NK-92 treated with Interleukin-12 subunit alpha and Interleukin-12 subunit beta, amount 100 ng/mL, for 24 hours (cell line): ENCODE measurements at places on chromosomes 16 and 17.
A peak's percentile ranks its signal among the peaks of the same experiment; 100 is the strongest.

- DNase-seq, result no peak
Observed at GRCh38 chr17:78826836-78827509, 13.6 kb downstream of the USP36 start.

DNA sequence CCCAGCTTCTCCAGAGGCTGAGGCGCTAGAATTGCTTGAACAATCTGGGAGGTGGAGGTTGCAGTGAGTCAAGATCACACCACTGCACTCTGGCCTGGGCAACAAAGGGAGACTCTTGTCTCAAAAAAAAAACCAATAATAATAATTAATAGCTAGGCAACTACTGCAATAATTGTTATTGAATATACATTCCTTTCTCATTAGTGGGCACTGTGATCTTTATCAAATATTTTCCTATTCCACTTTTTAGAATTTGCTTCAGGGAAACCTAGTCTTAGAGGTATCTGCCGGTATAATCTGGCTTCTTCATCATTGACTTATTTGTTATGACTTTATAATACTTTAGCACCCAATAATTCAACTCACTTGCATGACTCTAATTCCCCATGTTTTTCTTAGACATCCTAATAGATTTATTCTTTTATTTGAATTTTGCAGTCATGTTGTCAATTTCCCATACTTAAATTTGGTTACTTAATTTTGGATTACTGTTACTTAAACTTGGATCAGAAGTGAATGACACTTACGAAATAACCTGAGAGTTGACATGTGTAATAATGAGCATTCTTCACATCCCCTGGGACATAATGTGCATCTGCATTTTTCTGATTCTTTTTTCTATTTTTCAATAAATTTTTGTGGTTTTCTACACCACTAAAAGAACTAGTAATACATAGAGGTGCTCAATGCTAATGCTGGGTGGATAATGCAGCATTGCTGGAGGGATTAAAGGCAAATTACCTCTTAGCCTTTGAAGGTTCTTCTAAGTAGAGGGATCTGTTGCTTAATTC, 25.0 kb upstream of the KCNJ16 start:
- no peak for DNase-seq

DNA sequence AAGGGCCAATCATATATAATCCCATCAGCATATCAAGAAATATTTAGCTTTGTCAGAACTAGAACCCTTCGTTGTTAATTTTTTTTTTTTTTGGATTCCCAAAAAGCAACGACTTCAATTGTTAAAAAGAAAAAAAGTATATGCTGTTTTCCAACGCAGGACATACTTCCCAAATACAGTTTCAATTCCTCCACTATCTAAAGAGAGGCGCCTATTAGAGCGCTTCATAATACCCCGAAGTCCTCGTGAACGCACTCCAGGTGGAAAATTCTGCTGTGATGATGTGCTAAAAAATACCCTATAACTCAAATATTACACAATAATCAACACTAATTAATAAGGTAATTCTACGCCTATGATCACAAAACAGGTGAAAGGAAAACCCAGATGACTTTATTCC, 20.8 kb downstream of the GNA13 start:
- DNase-seq, result no peak

GRCh38 chr16:2691491-2692248, 9.3 kb downstream of the KCTD5 start:
- DNase-seq, result no peak

- no peak for DNase-seq
Observed at GRCh38 chr17:45143767-45144198, 4.5 kb upstream of the HEXIM1 start.

GRCh38 chr17:60524463-60525327, 1.3 kb downstream of the APPBP2 start:
- no peak for DNase-seq

DNA sequence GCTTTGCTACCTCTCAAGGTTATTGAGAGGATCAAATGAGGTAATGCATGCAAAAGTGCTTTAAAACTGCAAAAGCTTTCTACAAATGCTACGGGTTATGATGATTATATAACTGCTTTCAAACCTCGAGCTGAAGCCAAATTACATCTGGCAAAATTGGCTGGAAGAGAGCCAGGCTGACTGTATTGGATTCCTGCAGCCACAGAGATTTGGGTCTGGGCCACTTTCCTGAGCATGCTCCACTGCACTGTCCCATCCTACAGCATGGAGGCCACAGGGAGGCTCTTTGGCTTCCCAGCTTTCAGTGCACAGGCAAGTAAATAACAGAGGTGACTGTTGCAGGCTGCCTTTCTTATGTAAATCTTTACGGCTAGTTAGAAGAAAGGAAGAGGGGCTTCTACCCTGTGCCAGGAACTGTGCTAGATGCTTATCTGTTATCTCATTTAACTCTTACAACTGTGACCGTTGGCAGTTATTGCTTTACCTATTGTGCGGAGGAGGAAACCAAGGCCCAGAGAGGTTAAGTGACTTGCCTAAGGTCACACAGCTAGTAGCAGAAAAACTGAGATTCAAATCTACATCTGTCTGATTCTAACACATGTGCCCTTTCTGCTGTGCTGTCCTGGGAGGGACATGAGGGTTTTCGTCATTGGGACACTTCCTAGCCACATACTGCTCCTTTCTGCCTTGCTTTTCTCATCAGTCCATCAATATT, 121.8 kb downstream of the SPACA3 start:
- no peak for DNase-seq

DNA sequence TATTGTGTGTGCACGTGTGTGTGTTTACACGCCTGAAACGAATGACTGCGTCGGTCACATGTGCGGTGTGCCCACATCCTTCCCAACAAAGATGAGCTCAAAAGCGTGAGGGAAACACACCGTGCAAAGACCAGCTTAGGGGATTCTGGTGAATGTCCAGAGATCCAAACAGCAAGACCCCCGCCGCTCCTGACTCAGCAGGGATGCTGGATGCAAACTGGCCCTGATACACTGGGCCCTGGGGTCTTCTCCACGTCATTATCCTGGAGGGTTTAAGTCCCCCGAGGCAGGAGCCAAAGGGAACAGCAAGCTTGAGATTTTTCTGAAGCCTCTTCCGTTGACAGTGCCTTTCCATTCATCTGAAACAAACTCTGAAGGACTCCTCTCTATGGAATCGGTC, 59.2 kb downstream of the TBC1D16 start:
- no peak for DNase-seq

DNA sequence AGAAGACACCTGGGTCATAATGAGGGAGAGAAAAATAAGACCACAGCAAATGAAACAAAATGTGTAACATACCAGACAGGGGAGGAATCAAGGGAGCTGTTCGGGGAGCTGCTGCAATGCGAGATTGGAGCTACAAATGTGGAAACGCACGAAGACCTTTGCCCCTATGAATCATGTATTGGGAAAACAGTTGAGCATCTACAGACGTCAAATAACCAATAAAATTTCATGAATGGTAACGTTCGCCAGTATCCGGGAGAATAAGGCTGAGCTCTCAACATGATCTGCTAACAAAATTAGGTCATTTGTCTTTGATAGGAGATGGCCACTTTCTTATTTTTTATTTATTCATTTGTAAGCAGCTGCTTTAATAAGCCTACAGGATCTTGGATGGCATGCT, 486.2 kb upstream of the RBFOX1 start:
- no peak for DNase-seq

DNA sequence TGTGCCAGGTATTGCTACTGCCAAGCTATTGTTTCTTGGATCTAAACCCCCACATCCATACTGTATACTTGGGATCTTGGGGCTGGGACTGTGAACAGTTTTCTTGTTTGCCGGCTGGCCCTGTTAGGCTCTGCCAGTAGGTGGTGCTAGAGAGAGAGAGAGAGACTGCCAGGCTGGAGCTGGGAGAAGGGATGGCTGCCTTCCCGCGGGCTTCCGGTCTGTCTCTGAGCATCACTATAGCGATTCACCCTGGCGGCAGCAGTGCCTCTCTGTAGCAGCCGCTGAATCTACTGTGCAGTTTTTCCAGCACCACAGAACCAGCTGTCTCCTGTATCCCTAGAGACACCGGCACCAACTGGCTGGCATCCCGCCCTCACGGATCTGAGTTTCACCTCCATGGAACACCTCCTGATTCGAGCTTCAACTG, 201.2 kb downstream of the UTP18 start:
- peak; percentile 23 for DNase-seq

DNA sequence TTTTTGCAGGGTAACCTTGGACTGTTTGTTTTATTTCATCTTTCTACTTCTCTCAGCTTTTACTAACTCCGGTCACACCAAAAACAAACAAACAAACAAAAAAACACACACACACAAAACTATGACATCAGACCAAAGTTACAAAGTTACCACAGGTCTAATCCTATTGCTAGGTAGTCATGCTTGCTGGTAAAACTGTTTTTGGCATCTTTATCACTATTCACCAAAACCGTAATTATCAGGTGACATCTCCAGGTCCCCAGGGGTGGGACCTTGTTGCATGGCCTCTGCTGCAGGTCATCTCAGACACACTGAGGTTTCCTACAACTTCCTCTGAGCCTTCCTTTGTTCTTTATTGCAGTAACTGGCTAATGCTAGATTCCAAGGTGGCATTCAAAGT, 162.3 kb downstream of the ABCA8 start:
- DNase-seq, result no peak

GRCh38 chr16:83974475-83974874, 6.4 kb downstream of the NECAB2 start:
- DNase-seq, result no peak

DNA sequence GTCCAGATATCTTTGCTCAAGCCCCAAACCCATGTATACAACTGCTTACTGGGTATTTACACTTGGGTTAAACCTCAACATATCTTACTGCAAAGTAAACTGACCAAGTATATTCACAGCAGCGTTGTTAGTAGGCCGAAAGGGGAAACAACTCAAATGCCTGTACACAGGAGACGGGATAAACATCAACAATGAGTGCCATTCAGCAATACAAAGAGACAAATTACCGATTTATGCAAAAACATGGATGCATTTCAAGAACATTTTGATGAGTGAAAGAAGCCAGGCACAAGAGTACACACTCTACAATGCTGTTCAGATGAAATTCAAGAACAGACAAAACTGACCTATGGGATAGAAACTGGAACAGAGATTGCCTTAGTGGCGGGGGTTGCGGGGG, 136.3 kb upstream of the CACNG3 start:
- no peak for DNase-seq

- no peak for DNase-seq
Observed at GRCh38 chr17:1521086-1521640, 4.8 kb upstream of the INPP5K start.

DNA sequence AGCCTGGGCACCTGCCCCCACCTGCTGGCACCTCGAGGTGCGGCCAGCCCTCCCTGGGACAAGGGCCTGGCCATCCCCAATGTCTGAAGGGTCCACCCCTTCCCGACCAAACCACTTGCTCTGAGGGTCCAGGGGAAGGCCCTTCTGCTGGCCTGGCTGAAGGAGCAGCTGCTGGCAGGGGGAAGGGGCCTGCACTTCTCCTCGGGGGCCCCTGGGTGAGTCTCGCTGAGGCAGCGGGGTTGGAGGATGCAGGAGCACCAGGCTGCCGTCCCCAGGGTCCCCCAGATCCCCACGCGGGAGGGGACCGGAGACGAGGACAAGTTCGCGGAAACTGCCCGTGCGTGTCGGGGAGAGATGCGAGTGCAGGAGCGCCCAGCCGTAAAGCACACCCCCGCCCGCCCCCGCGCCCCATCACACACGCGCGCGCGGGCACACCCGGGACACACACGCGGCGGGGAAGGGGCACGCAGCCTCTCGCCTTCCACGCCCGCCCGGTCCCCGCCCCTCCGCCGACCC, 725 bp upstream of the CACNA1H start:
- DNase-seq, result no peak

DNA sequence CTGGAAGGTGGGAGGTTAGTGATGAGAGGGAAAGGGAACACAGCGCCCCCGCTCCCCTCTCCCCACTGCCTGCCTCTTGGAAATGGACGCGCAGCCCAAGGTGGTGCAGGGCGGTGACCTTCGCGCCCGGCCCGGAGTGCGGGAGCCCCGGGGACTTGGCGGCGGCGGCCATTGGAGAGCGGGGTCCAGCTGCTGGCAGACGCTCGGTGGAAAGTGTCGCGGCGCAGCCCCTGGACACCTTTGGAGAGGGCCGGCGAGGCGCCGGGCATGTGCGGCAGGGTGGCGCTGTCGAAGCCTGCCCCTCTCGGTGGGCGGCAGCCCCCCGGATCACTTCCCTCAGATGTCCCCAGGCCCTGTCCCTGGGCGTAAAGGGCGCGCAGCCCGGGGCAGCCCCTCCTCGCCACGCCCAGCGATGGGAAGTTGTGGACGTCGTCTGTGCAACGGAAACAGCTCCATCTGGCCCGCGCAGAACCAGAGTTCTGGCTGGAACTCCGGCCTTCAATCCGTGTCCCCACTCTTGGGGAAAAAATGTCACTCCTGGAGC, 16.7 kb downstream of the SALL1 start:
- DNase-seq, result no peak

- no peak for DNase-seq
Observed at GRCh38 chr17:80789356-80789902, 202.2 kb upstream of the CHMP6 start.

DNA sequence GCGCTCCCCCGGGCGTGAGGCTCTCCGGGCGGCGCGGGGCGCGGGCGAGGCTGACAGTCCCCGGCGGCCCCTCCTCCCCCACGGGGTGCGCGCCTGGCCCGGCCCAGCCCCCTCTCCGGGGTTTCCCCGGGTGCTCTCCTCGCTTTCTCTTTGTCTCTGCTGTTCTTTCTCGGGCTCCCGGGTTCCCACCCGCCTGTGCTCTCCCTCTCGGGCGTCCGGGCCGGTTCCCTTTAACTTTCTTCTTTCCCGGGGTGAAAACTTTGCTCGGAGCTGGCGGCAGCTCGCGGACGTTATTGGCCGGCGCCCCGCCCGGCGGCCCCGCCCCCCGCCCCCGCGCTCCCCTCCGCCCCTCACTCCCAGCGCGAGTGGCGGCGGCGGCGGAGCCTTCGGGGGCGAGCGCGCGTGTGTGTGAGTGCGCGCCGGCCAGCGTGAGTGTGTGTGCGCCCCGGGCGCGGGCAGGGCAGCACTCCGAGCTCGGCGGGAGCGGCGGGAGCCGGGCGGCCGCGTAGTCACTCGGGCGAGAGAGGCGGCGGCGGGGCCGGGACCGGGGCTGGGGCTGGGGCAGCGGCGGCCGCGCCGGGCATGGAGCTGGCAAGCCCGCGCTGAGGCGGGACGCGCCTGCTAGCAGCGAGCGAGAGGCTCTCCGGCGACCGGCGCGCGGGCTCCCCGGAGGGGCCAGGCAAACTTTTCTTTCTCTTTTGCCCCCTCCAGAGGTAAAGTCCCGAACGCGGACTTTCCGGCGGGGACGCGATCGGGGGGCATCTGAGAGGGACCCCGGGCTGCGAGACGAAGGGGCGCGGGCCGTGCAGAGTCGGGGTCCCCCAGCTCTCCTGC, at the start of gene NTN1:
Gene NTN1 (plus strand): TSS at position 353 of the 834 bp plus-strand sequence. CDS start 864 bp downstream, outside the sequence.
- no peak for DNase-seq

- DNase-seq, result no peak
Observed at GRCh38 chr17:7348478-7349242, 3.3 kb upstream of the KCTD11 start.
